ENCODE measurements at places on chromosomes 2 and 18.

DNA sequence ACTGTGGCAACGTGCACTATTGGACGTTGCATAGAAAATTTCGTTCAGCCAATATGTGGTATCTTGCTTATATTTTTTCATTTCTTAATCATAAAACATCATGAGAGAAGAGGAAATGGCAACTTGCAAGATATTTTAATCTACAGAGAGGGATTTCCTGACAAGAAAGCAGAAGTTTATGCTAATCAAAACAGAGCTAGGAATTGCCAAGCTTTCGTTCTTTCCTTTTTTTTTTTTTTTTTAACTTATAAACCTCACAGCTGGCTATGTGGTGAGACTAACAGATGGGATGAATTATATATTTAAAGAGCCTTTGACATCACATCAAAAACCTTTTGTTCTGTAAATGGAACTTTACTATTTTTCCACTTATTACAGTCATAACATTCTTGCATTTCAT, 1136.9 kb upstream of the TMEFF2 start:
- DNase-seq = peak; percentile 20

DNA sequence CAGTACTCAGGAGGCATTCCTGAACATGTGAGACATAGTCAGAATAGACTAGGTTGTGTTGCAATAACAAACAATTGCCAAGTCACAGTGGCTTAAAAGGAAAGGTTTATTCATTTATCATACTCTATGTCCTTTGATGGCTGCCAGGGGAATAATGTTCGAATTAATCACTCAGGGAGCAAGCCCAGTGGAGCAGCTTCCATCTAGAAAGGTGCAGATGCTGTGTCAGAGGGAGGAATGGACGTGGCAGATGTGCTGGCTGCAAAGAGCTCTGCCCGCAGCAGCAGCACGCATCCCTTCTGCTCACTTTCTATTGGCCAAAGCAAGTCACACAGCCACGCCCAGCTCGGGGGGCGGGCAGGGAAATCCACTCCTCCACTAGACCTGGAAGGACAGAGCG, 105.9 kb upstream of the AQP4 start:
- peak; percentile 8 for DNase-seq

- no peak for DNase-seq
Measured at GRCh38 chr2:72934683-72935610, 17.6 kb downstream of the EMX1 start.

DNA sequence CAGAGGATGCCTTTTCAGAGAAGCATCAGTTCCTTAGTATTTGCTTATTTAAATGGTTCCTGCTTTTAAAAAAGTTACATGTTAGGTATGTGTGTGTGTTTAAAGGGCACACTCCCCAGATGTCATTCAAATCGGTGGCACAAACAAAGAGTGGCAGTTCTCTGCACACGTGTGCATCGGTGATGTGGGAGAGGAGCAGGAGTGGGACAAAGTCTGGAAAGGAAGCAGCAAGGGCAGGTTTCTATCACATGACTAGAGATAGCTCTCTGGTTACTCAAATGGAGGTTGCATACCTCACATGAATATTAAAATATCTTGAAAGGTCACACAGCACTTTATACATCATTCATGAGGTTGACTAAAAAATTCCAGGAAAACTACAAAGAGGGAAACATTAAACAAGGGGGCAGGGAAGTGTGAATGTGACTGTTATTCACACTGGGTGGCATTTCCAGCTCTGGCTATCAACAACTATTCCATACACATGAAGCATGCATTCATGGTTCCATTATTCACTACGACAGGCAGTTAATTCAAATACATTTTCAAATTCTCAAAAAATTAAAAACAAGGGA, 64.7 kb downstream of the SEPTIN10 start:
- no peak for DNase-seq

GRCh38 chr2:165790466-165790865, 3.6 kb downstream of the GALNT3 start:
- DNase-seq = no peak

DNA sequence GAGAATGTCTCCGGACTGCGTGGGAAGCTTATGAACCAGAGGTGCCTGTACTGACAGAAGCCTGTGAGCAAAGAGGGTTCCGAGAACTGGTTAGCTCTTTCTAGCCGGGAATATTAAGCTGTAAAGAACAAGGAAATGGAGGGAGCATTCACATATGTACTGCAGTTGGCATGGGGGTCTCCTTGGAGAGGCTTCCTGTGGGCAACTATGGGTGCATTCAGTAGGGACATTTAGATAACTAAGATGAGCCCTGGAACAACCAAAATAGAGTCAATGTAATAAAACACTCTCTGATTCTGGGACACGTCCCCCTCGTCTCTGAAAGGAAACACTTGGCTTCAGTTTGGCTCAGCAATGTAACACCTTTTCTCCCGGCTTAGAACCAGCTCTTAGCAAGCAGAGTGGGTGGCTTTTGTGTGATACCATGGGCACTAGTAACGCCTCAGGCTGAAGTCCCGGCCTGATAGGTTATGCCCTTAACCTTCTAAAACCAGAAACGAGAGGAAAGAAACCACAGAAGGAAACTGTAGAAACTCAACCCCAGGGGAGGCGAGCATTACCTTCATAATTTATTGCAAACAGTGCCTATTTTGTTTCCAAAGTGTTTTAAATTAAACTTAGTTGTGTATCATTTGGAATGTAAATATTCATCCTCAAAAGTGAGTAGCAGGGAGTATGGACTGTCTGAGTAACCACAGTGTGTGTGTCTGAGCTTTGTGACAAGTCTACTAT, 48.8 kb upstream of the LPIN2 start:
- DNase-seq = no peak

DNA sequence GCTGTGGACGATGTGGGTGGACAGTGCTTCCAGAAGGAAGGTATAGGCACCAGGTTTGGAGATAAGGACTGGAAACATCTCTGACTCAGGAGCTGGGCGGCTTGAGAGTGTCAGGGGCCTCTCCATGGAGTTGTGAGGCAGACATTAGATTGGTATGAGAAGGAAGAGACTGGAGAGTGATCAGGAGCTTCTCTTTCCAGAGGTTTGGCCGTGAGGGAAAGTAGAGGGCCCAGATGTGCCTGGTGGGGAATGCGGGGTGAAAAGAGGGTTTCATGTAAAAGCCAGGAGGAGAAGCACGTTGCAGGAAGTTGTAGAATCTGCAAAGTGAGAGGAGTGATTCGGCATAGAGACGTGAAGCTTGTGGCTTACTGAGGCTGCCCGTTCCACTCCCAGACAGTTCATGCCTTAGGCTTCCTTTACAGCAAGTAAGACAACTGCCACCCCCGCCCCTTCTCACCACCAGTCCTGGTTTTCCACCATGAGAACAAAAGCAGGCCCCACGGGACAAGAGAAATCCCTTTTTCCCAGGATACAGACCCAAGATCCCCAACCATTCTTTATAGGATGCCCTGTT, 166.3 kb upstream of the HDAC4 start:
- DNase-seq = no peak

- DNase-seq = peak; percentile 72
Measured at GRCh38 chr2:201128933-201129505, 13.1 kb downstream of the CFLAR start.

- no peak for DNase-seq
Measured at GRCh38 chr2:28678944-28679343, 72.7 kb upstream of the PPP1CB start.

DNA sequence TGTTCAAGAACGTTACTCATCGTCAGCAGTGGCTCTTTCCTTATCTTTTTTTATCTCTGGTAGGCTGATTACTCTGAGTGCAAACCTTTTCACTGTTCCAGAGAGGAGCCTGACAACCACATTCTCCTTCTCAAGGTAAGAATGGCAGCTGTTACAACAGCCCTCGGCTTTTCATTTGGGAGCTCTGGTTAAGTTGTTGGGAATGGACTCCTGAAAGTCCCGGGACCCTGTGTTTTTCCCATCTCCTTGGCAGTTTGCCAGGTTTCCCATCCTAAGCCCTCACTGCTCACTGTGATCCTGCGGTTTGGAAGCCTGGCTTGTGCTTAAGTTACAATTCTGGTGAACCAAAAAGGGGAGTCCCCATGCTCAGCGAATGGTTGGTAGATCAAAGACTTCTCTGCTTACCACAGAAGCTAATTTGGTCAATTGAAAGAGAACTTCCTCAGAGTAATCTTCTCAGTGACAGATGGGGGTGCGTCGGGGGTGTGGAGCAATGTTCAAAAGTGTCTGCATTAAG, 122.3 kb downstream of the LYPD6B start:
- no peak for DNase-seq

- DNase-seq = no peak
Measured at GRCh38 chr2:28436525-28437051, 43.9 kb downstream of the FOSL2 start.

- DNase-seq = no peak
Measured at GRCh38 chr2:144642856-144643255, 122.9 kb upstream of the ZEB2 start.

DNA sequence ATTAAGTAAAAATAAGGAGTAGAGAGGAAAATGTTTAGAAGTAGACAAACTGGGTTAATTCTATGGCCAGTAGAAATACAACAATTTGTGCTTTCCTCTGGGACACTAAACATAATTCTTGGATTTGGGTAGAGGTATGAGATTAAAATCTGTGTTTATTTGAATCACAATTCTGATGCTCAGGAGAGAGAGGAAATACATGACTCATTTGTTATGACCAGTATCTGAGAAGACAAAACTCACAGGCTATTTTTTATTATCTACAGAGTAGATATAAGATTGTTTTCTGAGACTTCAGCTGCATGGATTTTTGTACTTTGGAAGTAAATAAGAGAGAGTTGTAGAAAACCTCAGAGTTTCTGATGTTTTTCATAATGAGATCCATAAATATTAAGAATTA, 315.7 kb upstream of the CWC22 start:
- DNase-seq = peak; percentile 43

GRCh38 chr2:173016451-173016850, 59.2 kb upstream of the MAP3K20 start:
- DNase-seq = no peak

GRCh38 chr2:150997702-150998440, 263.8 kb downstream of the RBM43 start:
- peak; percentile 69 for DNase-seq

DNA sequence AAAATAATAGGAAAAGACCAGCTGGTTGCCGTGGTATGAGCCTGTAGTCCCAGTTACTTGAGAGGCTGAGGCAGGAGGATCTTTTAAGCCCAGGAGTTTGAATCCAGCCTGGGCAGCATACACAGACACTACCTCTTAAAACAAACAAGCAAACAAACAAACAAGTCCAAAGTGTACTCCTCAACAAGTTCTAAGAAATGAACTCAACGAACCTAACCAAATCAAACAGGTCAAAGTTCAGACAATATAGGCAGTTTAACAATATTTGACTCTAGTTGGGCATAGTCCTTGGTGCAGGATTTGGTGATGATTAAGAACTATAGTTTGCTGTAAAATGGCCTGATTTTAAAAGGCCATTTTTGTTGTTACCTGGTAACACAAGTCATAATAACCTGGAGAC, 41.9 kb upstream of the RHOB start:
- no peak for DNase-seq

DNA sequence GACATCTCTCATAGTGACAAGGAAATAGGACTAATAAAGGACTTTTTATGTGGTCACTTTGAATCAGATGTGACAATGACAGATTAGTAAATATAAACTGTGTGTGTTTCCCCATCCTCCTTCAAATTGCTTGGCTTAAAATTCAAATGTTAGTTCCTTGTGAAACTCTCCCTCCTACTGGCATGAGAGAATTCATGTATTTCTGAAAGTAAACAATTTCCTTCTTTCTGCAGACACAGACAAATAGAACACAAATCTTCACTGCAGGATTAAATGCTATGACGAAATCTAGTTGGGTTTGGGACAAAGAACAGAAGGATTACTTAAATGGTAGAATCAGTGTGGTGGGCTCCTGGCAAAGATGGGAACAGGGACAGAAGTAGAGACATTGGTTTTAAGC, 328.7 kb upstream of the FAM98A start:
- no peak for DNase-seq

DNA sequence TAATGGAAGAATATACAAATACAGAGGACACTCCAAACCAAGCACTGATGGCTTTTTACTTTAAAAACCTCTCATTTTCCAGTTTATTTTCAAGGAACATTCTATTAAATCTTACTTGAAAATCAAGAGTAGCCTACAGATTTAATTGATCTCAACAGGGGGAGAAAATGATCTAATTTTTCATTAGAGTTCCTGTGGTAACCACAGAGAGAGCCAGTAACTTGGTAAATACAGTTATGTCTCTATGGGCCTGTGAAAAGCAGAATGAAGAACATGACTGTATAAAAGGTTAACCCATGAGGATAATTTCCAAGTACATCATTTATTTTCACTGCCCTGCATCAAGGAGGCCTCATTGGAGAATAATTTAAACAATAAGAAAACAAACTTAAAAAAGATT, 39.8 kb upstream of the ITPRID2 start:
- no peak for DNase-seq

DNA sequence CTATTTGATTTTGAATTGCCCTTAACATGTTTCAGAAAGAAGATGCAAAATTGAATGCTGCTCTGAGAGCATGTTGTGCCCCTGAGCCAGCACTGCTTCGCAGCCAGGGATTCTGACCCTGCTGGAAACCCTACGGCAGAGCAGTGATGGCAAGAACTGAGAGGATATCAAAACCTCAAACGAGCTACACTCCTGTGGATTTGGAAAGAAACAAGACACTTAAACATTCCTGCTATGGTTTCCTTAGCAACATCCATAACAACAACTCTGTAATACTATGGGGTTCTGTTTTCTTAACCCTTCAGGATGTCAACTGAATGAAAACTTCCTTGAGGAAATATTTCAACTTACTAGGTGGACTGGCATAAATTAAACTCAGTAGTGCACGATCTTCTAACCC, 649.1 kb downstream of the NYAP2 start:
- peak; percentile 69 for DNase-seq

GRCh38 chr2:151067658-151068369, 193.8 kb downstream of the RBM43 start:
- no peak for DNase-seq

- DNase-seq = no peak
Measured at GRCh38 chr2:182361477-182361876, 65.4 kb downstream of the PDE1A start.

- DNase-seq = peak; percentile 82
Measured at GRCh38 chr2:188813315-188813714, 160.9 kb upstream of the COL3A1 start.

GRCh38 chr2:37916512-37917082, 8.5 kb upstream of the RMDN2 start:
- DNase-seq = peak; percentile 99

Data from fibroblast of mammary gland (primary cell).